Activated CD4-positive, alpha-beta T cell treated with anti-CD3 and anti-CD28 coated beads, Interleukin-2, Interleukin-4, amounts not matched to agents 100 ng/mL and 50 ng/mL, durations not matched to agents 16 hours and 8 hours (primary cell): ENCODE measurements at places on chromosomes 6 and 20.

DNA sequence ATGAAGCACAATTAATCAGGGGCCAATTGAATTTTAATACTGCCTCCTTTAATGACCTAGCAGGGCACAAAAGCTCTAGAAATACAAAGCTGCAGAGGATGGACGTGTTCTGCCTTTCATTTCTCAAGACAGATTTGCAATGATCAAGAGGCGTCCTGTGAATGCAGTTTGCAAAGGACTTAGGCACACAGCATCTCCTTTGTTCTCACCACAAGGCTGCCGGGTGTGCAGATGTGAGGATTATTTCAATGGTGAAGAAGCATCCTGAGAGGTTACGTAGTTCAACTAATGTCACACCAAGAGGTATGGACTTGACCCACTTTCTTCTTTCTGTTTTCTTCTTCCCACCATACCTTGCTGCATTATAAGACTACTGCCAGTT, 42.9 kb upstream of the SPTLC3 start:
- DNase-seq, result no peak

- DNase-seq, result no peak
Observed at GRCh38 chr6:24396824-24397223, 5.9 kb upstream of the MRS2 start.

GRCh38 chr6:168007592-168008338, 10.3 kb downstream of the KIF25 start:
- DNase-seq, result no peak

DNA sequence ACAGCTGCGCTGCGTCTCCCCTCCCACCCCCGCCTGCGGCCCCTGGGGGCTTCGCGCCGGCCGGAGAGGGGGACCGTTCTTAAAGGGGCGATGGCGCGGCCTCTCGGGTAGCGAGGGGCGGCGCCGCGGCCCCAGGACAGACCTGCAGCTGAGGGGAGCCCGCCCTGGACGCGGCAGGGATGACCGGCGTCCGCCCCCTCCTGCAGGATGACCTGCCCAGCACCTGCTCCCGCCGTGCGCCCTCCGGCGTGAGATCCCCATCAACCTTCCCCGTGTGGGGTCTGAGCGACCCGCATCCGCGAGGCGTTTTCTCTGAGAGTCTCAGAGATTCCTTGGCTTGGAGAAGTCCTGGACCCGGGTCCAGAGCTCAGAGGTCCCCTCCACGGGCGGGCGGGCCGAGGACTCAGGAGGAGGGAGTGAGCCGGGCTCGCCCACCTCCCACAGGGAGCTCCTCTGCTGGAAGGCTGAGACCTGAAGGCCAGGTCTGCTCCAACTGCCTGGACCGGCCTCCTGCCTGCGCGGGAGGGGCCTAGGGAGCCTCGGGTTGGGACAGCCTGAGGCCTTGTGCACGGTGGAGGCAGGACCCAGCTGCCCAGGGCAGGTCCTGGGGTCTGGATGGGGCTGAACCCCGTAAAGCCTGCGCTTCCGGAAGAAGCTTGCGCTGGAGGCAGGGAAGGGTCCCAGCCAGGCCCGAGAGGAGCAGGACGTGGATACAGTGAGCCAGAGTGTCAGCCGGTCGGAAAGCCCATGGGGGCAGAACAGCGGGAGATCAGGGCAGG, 532 bp upstream of the NKAIN4 start:
- no peak for DNase-seq

- DNase-seq, result no peak
Observed at GRCh38 chr20:32893263-32894025, 34.7 kb downstream of the EFCAB8 start.

GRCh38 chr6:168784426-168784825, 343.4 kb downstream of the SMOC2 start:
- DNase-seq, result no peak

- no peak for DNase-seq
Observed at GRCh38 chr6:53281518-53282215, 67.1 kb downstream of the ELOVL5 start.

- DNase-seq, result no peak
Observed at GRCh38 chr6:89045576-89045975, 35.0 kb upstream of the PNRC1 start.

GRCh38 chr6:140050101-140050995, 675.9 kb upstream of the CITED2 start:
- no peak for DNase-seq

GRCh38 chr6:33430991-33431879, 11.4 kb downstream of the SYNGAP1 start:
- peak; percentile 77 for DNase-seq
